Upper lobe of left lung (tissue), 6 donors: ENCODE measurements at places on chromosomes 5 and 9. TPM values are rescaled to one million over a fixed set of nuclear protein-coding genes. Genes with fewer than 3 reads are reported as not detected.

The KLF9 gene
- 70.4 TPM for total RNA-seq

DNA sequence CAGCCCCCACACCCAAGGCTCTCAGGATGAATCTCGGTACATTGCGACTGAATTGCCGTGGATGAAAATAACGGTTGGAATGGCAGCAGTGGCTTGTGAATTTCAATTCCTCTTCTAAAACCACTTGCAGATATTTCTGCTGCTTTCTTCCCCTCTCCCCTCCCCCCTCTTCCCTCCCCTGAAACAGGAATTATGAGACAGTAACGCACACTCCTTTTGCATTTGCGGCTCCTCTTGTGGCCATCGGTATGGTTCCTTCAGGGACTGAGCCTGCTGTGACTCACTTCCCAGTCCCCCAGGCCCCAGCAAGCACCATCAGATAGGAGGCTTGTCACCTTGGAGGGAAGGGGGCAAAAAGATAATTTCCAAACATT lies 9.7 kb downstream of the DCANP1 start:
- peak; percentile 55 for DNase-seq

GRCh38 chr5:148768806-148769415 lies 57.5 kb upstream of the ADRB2 start:
- no peak for DNase-seq

The TIGD6 gene
- 2.2 TPM for total RNA-seq

DNA sequence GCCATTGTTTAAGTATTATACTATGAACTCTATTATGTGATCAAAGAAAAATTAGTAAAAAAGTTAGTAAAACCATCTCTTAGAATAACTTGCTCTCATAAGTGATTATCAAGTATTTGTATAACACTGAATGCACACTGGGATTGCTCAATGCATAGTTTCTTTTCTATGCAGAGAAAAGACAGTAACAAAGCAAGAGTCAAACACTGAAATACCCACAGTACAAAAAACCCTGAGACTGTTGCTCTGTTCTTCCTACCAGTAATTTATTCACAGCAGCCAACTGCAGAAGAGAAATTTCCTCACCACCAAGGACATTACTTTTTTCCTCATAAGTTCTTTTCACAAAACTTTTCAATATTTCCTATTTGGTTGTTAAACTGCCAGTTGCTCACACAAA lies 634.4 kb downstream of the DTWD2 start:
- no peak for DNase-seq

DNA sequence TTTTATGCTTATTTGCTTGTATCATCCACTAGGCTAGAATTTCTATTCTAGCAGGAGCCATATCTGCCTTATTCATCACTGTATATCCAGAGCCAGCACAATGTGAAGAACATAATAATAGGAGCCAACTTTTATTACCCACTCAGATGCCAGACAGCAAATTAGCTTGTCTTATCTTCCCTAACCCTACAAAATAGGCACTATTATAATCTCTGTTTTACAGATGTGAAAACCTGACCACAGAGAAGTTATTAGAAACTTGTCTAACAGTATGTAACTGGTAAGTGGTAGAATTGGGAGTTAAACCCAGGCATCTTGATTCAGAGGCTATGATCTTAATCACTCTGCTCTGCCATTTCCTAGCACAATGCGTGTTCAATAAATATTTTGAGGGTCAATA lies 579.5 kb downstream of the CAAP1 start:
- no peak for DNase-seq

The MYORG gene
- 11.3 TPM for total RNA-seq

DNA sequence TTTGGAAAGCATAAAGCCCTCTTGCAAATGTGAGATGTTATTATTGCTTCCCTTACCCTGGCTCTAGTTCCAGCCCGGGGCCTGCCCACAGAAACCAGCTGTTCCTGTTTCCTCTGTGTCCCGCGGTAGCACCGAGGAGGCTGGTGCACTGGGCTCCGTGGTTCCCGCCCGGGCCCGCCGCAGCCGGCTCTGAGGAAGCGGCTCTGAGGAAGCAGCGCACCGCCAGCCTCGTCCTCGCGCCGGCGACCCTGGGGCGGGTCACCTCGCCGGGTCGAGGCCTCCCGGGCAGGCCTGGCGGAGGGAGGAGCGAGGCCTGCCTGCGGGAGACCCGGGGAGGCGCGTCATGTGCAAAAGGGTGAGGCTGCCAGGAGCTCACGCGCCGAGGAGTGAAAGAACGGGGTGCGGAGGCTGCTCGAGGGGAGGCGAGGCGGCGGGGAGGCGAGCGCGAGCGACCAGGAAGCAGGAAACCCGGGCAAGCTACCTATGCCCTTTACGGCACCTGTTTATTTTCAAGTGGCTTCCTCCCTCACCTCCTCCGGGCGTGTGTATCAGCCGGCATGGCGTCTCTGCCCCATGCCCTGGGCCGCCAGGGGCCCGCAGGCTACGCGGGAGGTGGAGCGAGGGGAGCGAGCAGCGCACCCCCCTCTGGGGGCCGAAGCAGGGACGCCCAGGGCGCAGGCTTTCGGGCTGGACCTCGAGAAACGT lies 61.3 kb upstream of the MEGF10 start:
- DNase-seq: peak; percentile 93

- DNase-seq: no peak
These were observed 174.3 kb downstream of the TRPM3 start for GRCh38 chr9:70947086-70947485.

DNA sequence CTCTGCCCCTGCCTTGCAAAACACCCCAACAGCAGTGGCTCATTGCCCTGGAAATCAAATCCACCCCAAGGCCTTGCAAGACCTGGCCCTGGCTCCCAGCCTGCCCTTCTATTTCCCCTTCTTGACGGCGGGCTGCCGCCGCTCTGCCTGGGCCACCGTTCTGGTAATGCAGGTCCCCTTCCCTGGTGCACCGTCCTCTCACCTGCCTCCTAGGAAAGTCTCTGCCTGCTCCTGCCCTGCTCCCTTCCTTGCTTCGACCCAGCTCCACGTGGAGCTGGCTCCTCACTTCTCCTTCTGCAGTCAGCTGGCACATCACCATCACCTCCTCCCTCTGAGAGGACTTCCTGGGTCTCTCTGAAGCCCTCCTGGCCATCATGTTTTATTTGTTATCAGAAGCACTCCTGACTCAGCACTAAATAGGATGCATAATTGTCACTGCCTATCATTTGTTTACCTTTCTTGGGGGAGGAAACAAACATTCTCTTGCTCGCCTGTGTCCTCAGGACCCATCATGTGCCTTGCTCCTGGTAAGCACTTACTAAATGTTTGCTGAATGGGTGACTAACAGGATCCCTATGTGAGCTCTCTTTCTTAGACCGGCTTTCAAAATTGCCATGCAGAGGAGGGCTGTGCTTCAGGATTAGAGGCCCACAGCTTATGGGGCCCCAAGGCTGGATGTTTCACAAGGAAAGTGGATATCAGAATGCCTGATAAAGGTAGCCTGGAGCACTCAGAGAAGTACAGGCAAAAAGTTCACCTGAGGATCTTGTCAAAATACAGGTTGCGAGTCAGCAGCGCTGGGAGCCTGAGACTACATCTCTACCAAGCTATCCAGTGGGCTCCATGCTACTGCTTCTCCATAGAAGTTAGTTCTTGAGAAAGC lies 19.6 kb upstream of the C5orf47 start:
- DNase-seq: peak; percentile 39

The TMOD1 gene
- 12.6 TPM for total RNA-seq

GRCh38 chr9:78031444-78031892 lies at the start of gene GNAQ:
TSS of gene GNAQ (minus strand) at chr9:78031811. CDS start at chr9:78031235, 576 bp downstream.
- no peak for DNase-seq

DNA sequence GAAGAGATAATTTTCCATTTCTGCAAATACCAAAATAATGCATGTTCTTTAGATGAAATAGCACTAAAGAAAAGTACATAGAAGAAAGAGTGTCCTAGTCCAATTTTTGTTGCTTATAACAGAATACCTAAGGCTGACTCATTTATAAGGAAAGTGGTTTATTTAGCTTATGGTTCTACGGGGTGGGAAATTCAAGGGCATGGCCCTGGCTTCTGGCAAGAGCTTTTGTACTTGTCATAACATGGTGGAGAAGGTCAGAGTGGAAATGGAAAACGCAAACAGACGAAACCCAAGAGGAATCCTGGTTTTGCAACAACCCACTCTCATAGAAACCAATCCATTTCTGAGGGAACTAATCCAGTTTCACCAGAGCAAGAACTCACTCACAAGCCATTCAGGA lies 283.7 kb downstream of the CSNK1G3 start:
- DNase-seq: no peak

DNA sequence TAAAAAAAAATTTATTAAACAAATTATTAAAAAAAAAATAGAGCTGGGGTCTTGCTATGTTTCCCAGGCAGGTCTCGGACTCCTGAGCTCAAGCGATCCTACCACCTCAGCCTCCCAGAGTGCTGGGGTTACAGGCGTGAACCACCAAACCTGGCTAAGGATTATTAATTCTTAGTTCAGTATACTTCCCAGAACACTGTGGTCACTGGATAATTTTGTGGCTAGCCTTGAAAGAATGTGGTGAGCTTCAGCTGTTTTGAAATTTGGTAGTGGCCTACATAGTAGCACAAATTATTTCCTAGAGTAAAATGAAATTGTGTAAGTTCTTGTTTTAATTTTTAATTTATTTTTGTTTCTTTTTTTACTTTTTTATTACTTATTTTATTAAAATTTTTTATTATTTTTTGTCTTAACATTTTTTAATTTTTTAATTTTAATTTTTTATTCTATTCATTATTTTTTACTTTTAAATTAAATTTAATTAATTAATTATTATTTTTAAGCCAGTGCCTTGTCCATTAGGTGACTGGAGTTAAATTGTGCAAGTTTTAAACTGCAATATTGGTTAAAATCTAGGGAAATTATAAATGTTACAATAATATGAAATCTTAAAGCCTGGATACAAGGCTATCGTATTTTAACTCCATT lies 23.0 kb downstream of the ARRDC3 start:
- no peak for DNase-seq

The CSF2 gene
- total RNA-seq: 4.4 TPM

DNA sequence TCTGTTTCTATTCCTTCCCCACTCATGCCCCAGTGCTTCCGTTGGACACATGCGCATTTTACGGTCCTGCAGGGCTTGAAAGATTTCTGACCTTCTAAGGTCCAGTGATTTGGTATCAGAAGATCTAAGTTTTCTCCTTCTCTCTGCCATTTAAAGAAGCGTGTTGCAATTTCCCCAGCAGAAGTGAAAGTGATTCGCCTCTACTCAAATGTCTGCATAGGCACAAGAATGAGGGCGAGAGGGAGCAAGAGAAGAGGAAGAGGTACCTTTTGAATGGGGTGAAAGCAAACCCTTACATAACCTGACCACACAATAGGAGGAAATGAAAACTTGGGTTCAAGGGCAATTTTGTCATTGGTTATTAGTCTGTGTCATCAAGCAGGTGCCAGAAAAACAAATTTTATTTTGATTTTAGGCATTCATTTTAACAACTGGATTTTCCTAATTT lies 31.7 kb upstream of the NR3C1 start:
- DNase-seq: peak; percentile 61

- DNase-seq: no peak
These were observed 265.0 kb downstream of the MARCHF11 start for GRCh38 chr5:15914638-15915037.

The TSSK1B gene
- total RNA-seq: not detected

DNA sequence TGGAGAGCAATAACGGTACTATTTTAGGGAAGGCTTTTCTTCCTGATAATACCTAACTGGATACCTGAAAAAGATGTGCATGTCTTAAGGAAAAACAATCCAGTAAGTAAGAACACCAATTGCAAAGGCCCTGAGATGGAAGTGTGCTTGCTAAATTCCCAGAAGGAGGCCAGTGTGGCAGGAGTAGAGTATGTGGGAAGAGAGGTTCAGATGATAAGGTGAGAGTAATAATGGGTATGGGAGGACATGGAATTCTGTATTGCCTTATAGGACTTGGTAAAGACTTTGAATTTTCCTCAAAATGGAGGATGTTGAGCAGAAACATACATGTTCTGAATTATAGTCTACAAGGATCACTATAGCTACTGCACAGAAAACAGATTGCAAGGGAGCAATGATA lies 89.3 kb downstream of the COMMD10 start:
- no peak for DNase-seq

DNA sequence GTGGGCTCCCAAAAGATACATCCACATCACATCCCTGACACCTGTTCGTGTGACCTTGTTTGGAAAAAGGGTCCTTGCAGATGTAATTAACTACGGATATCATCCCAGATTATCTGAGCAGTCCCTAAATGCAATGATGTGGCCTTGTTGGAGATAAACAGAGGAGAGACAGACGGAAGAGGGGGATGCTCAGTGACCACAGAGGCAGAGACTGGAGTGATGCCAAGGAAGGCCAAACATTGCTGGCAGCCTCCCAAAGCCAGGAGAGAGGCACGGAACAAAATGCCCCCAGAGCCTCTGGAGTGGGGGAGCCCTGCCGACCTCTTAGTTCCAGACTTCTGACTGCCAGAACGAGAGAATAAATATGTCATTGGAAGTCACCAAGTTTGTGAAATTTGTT lies 15.0 kb upstream of the VAV2 start:
- no peak for DNase-seq

DNA sequence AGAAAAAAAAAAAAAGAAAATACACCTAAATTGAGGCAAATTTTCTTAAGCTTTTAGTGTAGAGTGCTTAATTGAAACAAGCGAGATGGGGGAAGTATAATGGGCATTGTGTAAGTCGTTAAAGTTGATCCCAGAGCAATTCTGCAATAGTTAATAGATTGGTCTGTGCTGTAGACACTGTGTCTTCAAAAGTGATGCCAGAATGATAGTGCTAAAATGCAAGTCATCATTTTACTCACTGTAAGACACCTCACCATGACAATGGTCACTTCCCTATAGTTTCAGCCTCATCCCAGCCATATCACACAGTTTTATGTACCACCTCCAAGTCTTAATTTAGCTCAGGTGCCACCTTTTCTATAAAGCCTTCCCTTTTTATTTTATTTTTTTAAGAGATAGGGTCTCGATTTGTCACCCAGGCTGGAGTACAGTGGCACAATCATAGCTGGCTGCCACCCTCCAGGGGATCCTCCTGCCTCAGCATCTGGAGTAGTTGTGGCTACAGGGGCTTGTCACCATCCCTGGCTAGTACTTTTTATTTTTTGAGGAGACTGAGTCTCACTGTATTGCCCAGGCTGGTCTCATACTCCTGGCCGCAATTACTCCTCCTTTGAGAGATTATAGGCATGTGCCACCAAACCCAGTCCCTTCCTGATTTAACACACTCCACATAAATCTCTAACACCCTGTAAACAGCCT lies 6.2 kb downstream of the COX7C start:
- DNase-seq: no peak

DNA sequence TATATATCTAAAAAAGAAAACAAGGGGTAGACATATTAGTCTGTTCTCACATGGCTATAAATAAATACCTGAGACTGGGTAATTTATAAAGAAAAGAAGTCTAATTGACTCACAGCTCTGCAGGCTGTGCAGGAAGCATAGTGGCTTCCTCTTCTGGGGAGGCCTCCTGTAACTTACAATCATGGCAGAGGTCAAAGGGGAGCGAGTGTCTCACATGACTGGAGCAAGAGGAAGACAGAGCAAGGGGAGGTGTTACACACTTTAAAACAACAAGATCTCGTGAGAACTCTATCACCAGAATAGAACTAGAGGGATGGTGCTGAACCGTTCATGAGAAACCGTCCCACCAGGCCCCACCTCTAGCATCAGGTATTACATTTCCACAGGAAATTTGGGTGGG lies 616.8 kb downstream of the TLE4 start:
- no peak for DNase-seq

- no peak for DNase-seq
These were observed 17.4 kb upstream of the ARSI start for GRCh38 chr5:150320044-150320613.
